Effector CD4-positive, alpha-beta T cell (primary cell): ENCODE measurements at places on chromosomes 2 and 18.

DNA sequence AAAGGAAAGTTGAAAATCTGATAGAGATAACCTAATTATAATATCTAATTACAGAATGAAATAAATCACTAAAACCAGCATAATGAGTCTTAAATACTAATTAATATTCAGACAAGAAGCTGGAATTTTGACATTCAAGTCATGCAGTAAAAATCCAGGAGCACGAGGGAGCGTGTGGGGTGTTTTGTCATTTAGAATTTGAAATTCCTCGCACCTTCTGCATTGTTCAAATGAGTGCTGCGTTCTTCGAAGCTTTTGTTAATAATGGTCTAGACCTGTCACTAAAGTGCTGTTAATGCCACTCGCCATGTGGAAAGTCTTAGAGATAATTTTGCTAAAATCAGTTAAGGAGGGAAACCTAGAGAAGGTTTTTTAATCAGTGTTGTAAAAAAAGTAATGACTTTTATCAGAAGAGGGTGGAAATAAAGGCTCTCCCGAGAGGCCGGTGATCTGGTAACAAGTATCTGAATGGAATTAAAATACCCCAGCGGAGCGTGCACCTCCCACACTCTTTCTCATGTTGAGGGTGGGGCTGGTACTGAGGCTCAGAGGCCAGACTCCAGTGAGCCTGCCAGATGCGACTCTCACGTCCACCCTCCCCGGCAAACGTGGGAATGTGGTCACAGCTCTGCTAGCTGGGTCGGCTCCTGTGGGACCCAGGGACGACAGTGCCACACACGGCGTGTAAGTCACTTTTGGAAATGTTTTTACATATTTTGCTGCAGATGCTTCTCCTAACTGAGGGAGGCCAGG, 69.4 kb upstream of the MYT1L start:
- DNase-seq, result no peak

- no peak for DNase-seq
Measured at GRCh38 chr2:86557836-86558235, 5.4 kb downstream of the CHMP3 start.

- no peak for DNase-seq
Measured at GRCh38 chr2:234377761-234378391, 119.0 kb downstream of the ARL4C start.

- DNase-seq, result no peak
Measured at GRCh38 chr2:55364189-55365055, 55.2 kb downstream of the CCDC88A start.

GRCh38 chr2:85230679-85231467, 96.9 kb downstream of the TGOLN2 start:
- no peak for DNase-seq

DNA sequence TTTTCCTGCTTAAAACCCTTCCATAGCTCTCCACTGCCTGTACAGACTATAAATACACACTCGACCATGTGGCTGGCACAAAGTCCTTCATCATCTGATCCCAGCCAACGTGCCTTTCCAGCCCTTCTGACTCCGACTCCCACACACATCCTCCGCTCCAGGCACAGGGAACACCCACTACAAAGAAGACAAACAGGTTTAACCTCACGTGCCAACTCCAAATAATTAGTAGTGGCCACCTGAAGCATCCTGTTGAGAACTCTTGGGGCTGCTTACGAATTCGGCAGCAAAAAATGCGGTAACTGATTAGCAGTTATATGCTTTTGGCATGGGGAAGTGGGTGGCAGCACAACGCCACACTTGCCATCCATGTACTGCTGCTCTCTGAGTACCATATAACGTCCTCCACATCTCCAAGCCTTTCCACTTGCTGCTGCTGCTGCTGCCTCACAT, 12.1 kb downstream of the SPIRE1 start:
- DNase-seq, result no peak
